ENCODE measurements at places on chromosomes 2 and 18. TPM values are rescaled to one million over a fixed set of nuclear protein-coding genes. Genes with fewer than 3 reads are reported as not detected.

GRCh38 chr2:159111346-159111927 lies 143.0 kb downstream of the TANC1 start:
- H3K4me3 ChIP-seq = no peak overlapping the region
- no peak overlapping the region for H3K27ac ChIP-seq
- H3K4me1 ChIP-seq = no peaks in the 10 kb centered on the region

Gene EPHA4
- 5.1 TPM for total RNA-seq

GRCh38 chr18:33817096-33817495 lies 239.1 kb downstream of the ASXL3 start:
- H3K27ac ChIP-seq = no peak overlapping the region
- no peaks in the 10 kb centered on the region for H3K36me3 ChIP-seq
- H3K4me1 ChIP-seq = no peaks in the 10 kb centered on the region

Gene EGR4
- total RNA-seq = not detected

Gene TCF23
- total RNA-seq = not detected

- no peak overlapping the region for H3K4me3 ChIP-seq
- no peak for DNase-seq
- no peak overlapping the region for H3K27ac ChIP-seq
- H3K36me3 ChIP-seq = peaks cover 2% of the 10 kb centered on the region
Observed at GRCh38 chr2:151771599-151772358, 37.5 kb upstream of the NEB start.

DNA sequence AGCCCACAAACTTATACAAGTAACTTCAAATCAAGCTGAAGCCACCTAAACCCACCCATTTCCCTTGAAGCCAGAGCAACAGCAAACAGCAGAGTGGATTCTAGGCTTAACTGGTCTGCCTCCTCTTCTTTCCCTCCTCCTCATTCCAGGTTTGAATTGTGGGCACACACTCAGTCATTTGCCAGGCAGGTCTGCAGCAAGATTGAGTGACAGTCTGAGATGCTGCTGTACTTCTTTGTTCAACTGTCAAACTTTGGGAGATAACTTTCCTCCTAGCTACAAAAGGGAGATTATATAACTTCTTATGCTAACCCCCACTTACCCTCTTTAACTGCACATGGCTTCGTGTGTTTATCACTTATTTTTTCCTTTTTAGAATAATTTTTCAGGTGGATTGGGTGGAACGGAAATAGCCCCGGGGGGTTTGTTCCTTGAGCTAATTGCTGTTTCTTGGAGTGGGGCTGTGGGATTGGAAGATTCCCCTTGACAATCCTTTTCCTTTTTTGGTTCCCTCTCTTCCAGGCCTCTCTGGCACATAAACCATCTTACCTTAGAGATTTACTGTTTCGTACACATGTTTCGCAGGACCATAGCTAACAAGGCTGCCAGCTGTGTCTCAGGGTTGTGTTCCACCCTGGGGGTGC lies 55.0 kb downstream of the RNF144A start:
- no peak overlapping the region for H3K4me3 ChIP-seq
- no peaks in the 10 kb centered on the region for H3K27me3 ChIP-seq
- no peaks in the 10 kb centered on the region for H3K4me1 ChIP-seq
- no peak overlapping the region for H3K27ac ChIP-seq
- DNase-seq = no peak

DNA sequence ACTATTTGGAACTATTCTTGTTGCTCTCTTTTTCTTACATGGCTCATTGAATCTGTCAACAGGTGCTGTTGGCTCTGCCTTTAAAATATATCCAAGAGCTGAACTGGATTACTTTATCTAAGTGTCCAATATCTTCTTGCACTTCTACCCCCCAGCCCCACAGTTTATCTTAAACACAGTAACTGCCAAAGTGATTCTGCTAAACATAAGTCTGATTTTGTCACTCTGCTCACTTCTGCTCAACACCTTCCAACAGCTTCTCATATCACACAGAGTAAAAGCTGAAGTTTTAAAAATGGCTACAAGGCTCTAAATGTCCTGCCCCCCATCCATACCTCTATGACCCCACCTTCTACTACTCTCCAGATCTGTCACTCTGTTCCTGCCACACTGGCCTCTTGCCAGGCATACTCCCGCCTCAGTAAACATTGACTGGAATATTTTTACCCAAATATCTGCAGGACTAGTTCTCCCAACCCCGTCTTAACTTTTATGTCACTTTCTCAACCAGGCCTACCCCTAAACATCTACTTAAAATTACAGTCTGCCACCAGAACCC lies 130.7 kb downstream of the CCDC148 start:
- no peaks in the 10 kb centered on the region for H3K27me3 ChIP-seq
- no peaks in the 10 kb centered on the region for H3K4me1 ChIP-seq
- H3K4me3 ChIP-seq = no peak overlapping the region
- DNase-seq = no peak

- no peak overlapping the region for H3K27ac ChIP-seq
Observed at GRCh38 chr18:54075689-54076088, 148.8 kb downstream of the MBD2 start.

GRCh38 chr18:69968039-69968438 lies 20.4 kb upstream of the CD226 start:
- no peaks in the 10 kb centered on the region for H3K36me3 ChIP-seq
- H3K27me3 ChIP-seq = no peaks in the 10 kb centered on the region
- no peaks in the 10 kb centered on the region for H3K4me1 ChIP-seq
- no peak overlapping the region for H3K27ac ChIP-seq
- H3K4me3 ChIP-seq = no peak overlapping the region

DNA sequence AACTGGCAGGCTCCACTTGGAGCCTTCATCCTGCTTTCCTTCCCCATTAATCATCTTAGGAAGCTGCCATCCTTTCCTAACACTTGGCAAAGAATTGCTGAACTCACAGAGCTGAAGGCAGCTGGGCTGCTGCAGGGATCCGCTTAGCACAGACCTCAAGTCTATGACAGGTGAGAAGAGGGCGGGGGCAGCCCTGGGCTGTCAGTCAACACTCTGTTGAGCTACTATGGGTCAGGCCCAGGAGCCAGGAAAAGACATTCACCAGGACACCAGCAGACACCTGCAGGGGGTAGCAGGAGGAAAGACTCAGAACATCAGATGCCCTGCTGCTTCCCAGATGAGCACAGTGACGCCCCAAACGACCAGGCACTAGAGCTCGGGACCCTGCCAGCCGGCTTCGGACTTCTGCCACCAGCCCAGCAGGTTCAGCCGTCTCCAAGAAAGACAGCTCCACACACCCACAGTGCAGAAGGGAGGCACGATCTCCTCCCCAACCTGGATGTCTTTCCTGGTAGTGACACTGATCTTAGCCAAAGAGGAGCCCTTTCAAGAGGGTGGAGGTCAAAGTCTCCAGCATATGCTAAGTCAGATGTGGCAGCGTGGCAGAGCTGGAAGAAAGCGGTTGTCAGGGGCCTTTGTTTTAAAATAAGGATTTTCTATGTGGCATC lies 55.2 kb downstream of the SNORC start:
- DNase-seq = no peak
- H3K36me3 ChIP-seq = no peaks in the 10 kb centered on the region
- H3K27ac ChIP-seq = no peak overlapping the region
- H3K4me1 ChIP-seq = peaks cover 4% of the 10 kb centered on the region
- H3K4me3 ChIP-seq = no peak overlapping the region
- H3K27me3 ChIP-seq = peaks cover 25% of the 10 kb centered on the region

DNA sequence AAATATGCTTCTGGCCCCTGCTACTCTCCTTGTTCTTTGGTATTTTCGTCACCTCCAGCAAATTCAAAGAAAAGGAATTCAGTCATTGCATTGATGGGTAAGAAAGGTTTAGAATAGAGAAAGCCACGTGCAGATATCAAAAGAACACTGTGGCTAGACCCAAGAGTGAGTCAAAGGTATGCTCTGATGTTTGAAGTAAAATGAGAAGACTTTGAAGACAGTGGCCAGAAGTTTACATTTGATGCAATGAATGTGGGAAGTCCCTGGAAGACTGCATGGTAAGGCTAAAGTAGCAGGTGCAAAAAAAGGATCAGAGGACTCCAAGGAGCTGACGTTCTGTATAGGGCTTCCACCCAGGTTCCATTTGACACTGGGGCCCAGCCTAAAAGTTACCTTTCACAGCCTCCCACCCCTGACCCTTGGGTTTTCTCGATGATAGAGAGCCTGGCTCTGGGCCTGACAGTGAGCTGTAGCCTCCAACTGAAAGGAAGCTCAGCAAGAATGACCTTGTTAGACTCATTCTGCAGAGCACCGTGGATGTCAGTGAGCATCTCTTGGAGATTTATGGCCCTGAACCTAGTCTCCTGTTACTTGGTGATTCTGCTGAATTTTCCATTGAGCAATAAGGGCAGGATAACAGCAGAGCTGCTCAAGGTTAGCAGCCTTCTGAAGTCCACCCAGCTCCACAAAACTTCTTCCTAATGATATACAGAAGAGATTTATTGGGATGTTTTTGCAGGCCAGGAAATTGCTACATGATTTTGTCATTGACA lies 223.7 kb upstream of the RBBP8 start:
- no peak overlapping the region for H3K4me3 ChIP-seq
- H3K4me1 ChIP-seq = no peaks in the 10 kb centered on the region
- H3K36me3 ChIP-seq = no peaks in the 10 kb centered on the region
- no peaks in the 10 kb centered on the region for H3K27me3 ChIP-seq
- no peak overlapping the region for H3K27ac ChIP-seq

Gene NCOA1
- total RNA-seq = 17.9 TPM

DNA sequence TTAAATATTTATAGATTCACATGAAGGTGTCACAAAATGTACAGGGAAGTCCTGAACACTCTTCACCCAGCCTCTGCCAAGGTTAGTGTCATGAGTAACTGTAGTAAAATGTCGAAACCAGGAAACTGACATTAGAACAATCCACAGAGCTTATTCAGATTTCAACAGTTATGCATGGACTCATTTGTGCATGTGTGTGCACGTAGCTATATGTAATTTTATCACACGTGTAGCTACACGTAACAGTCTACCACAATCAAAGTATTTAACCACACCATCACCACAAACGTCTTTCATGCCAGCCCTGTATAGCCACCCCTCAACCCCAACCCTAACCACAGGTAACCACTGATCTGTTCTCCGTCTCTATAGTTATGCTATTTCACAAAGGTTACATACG lies 211.7 kb upstream of the REV1 start:
- H3K27ac ChIP-seq = no peak overlapping the region
- no peaks in the 10 kb centered on the region for H3K4me1 ChIP-seq
- H3K27me3 ChIP-seq = no peaks in the 10 kb centered on the region
- no peak overlapping the region for H3K4me3 ChIP-seq

DNA sequence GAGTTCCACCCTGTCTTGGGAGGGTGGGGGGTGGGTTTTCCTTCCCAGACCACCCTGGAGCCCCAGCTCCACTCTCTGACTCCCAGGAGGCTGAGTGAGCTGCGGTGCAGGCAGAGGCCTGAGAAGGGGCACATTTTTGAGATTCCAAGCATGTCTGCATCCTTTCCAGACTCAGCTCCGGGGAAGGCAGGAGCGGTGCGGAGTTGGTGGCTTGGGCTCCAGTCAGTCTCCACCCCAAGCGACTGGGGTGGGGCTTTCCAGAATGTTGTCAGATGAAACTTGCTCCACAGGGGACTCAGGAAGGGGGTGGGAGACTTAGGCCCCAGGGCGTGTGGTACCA lies 44.2 kb upstream of the HS6ST1 start:
- no peak overlapping the region for H3K27ac ChIP-seq
- H3K27me3 ChIP-seq = no peaks in the 10 kb centered on the region
- DNase-seq = peak; percentile 70
- H3K36me3 ChIP-seq = no peaks in the 10 kb centered on the region
- peaks cover 6% of the 10 kb centered on the region for H3K4me1 ChIP-seq

DNA sequence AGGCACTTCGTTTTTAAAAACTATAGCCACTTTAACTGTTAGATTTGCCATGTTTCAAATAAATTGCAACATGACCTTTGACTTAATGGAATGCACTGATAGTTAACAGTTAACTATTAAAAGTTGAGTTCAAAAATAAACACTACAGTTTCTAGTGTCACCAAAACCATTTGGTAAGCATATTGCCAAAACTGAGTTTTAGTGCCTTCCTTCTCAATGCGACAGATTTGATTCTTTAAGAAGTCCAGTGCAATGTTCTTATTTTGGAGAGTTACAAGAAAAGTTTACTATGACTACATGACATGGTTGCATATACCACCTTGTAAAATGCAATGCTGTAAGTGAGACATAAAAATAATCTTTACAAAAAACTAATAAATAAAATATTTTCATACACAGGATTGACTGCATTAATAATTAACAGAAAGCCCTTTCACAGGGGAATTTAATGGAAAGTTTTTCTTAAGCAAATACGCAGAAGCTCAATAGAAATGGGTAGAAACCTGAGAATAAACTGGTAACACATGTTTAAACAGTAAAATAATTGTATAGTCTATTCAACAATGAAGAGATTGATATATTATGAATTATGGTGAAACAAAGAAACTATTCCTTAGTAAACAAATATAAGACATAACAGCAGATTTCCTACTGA lies 53.8 kb downstream of the GRB14 start:
- DNase-seq = no peak
- H3K27me3 ChIP-seq = no peaks in the 10 kb centered on the region
- no peaks in the 10 kb centered on the region for H3K4me1 ChIP-seq
- H3K36me3 ChIP-seq = no peaks in the 10 kb centered on the region

DNA sequence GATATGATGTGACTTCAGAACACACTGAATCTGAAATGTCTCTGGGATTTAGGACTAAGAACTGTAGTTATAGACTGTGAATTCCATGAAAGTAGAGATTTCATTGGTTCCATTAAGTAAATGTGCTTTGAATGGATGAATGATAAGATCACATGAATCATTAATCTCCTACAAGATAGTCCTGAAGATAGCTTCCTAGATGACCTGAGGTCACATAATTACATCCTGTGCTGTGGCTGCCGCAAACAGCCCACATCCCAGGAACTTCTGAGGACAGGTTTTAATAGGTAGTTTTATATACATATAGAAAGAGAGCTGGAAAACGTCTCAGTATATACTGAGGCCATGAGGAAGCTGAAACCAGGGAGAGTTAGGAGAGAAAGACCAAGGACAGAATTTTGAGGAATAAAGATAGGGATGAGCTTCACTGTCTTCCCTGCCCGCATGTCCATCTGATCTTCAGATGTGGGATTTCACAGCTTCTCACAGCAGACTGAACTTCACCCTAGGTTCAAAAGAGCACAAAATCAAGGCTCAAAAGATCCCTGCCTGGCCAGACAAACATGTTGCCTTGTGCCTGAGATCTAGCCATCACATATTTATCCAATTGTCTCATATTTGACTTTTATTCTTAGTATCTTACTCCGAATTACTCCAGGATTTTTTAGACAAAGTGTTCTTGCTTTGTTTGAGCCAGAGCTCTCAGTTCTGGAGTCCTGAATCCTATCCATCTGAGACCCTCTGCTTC lies 188.2 kb downstream of the IRS1 start:
- no peak overlapping the region for H3K27ac ChIP-seq
- DNase-seq = no peak
- no peaks in the 10 kb centered on the region for H3K4me1 ChIP-seq
- H3K36me3 ChIP-seq = no peaks in the 10 kb centered on the region

DNA sequence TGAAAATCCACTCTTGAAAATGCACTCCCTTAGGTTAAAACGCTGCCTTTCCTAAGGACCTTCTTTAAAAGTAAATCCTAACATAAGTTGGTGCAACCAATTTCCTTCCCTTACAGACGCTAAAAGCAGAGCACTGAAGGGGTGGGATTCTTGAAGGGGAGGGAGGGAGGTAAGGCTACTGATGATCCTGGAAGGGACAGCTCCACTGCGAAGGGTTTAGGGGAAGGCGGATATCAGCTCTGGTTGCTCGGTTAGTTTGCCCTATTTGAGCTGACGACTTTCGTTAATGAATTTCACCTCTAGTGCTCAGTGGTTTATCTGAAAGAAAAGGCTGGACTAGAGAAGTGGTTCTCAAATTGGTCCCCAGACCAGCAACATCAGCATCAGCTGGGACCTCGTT lies 49.7 kb upstream of the SIGLEC15 start:
- peak overlapping the region; percentile 79 for H3K27ac ChIP-seq
- DNase-seq = no peak
- H3K36me3 ChIP-seq = no peaks in the 10 kb centered on the region
- H3K4me3 ChIP-seq = peak overlapping the region; percentile 77
- H3K27me3 ChIP-seq = no peaks in the 10 kb centered on the region

Gene KCNS3
- 20.5 TPM for total RNA-seq
